Stimulated activated CD8-positive, alpha-beta memory T cell treated with anti-CD3 and anti-CD28 coated beads, Interleukin-15, amount 100 ng/mL, for 4 hours (primary cell): ENCODE measurements at places on chromosomes 16 and 17.

- DNase-seq, result no peak
Measured at GRCh38 chr16:68270353-68270752, 6.0 kb downstream of the SLC7A6 start.

DNA sequence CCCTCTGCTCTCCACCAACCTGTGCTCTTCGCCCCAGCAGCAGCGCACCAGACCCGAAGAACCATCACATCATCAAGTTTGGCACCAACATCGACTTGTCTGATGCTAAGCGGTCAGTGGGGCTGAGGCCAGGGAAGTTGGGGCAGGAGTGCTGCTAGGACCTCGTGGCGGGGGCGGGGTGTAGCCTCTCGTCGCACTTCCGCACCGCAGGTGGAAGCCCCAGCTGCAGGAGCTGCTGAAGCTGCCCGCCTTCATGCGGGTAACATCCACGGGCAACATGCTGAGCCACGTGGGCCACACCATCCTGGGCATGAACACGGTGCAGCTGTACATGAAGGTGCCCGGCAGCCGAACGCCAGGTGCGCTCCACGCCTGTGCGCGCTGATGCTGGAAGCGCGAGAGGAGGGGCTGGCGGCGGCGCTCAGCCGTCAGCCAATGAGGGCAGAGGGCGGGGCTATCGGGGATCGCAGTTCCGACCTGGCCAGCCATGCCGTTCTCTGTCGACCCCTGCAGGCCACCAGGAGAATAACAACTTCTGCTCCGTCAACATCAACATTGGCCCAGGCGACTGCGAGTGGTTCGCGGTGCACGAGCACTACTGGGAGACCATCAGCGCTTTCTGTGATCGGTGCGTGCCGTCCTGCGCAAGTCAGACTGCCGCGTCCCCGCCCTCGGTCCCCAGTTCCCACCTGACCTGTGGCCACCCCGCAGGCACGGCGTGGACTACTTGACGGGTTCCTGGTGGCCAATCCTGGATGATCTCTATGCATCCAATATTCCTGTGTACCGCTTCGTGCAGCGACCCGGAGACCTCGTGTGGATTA lies 3.2 kb upstream of the TMEM88 start:
- peak; percentile 80 for DNase-seq

- no peak for DNase-seq
Measured at GRCh38 chr17:76872874-76873221, 4.6 kb downstream of the MGAT5B start.

- no peak for DNase-seq
Measured at GRCh38 chr16:2822158-2822495, 5.1 kb downstream of the PRSS21 start.

- no peak for DNase-seq
Measured at GRCh38 chr17:43456661-43457361, 27.0 kb upstream of the DHX8 start.

DNA sequence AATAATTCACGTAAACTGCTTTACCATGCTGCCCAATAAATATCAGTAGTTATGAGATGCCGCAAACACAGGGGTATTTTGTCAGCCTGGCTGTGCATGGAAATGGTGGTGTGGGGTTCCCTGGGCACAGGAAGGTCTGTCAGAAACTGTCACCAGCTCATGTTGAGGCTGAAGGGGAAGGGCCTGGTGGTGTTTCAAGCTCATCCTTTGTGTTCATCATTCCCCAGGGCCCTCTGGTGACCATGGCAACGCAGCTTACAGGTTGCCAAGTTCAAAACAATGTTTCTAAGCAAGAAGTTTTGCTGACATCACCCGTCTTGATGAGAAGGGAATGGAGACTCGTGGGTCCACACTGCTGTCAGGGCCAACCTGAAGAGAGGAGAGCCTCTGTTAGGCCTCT lies 348.9 kb upstream of the C16orf82 start:
- DNase-seq, result no peak

- no peak for DNase-seq
Measured at GRCh38 chr17:13302419-13302818, 284.6 kb upstream of the ELAC2 start.

GRCh38 chr16:24054741-24055491 lies 201.2 kb upstream of the CACNG3 start:
- no peak for DNase-seq

GRCh38 chr16:26645614-26646013 lies 421.1 kb upstream of the C16orf82 start:
- DNase-seq, result no peak

DNA sequence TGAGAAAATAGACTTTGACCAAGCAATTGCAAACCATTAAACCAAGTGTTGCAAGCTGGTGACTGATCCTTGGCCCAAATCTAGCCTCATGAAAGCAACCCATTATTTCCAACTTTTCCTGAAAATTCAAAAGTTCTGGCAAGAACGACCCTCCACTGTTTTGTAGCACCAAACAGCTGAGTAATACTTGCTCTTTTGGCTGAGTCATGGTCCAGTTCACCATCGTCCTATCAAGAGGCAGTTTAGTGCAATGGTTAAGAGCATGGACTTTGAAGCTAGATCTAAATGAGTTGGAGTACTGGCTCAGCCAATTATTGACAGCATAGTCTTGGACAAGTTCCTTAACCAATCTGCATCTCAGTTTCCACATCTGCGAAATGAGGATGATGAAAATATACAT lies 31.3 kb downstream of the SCNN1G start:
- no peak for DNase-seq

DNA sequence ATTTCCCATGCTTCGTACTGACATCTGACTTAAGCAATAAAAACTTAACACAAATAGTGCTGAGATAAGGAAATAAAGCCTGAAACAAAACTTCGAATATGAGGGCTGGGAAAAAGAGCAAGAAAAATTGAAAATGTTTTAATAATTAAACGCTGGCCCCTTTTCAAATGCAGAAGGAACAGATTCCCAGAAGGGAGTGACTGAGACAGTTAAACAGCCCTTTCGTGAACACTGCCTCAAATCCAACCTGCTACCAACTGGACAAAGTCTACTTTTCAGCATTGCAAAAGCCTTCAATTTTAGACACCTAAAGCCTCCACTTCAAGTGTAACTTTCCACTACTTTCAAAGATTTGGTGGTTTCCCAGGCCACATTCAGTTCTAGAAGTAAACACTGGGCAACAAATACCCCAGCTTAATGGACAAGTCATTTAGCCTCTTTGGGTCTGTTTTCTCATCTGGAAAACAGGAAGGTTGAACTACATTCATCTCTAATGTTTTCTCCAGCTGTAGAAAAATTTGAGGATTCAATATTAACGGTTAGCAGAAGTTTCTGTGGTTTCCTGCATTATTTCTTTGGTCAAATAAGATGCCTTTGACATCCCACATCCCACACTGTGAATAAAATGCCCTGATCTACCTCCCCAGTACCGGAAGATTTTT lies 11.8 kb downstream of the RFFL start:
- DNase-seq, result no peak

- DNase-seq, result no peak
Measured at GRCh38 chr16:68434624-68435210, 13.6 kb downstream of the SMPD3 start.

DNA sequence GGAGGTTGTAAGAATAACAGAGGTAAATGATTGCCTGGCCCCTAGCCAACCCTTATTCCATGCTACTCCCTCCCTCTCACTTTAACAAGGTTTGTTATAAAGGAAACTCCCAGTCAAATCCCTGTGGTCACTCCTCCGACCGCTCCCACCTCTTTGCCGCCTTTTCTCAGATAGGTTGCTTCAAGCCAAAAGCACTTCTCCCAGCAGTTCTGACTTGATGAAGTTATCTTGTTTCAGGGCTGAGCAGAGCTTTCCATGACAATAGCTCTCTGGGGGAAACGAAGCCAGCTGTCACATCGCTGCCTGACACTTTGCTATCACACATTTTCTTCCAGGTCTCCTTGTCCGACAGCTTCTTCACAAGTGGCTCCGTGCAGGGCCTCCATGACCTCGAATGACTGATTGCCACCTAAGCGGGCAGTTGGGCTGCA lies 278.6 kb downstream of the HAPSTR1 start:
- no peak for DNase-seq

GRCh38 chr16:66751303-66751991 lies at the start of gene DYNC1LI2:
TSS of gene DYNC1LI2 (minus strand) at chr16:66751609. CDS start at chr16:66751591, 18 bp downstream.
- DNase-seq, result peak; percentile 65

DNA sequence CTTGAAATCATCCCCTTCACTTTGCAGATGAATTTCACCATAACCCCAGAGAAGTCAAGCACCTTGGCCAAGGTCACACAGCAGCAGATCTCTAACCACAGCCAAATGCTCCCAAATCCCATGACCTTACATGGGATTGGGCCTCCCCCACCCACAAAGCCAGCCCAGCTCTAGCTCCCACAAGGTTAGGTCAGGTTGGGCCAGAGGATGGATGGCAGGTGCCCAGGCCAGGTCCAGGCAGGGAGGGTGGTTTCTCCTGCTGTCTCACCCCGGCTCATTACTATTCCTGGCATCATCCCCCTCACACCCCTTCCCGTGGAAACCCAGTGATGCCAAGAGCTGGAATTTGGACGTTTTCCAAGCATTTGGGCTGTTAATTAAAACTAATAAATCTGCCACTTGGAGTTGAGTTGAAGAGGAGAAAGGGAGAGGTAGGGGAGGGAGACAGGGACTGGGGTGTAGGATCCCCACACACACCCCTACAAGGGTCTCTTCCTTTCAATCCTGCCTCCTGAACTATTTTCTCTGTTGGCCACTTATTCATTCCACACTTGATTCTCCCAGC lies 181.6 kb downstream of the TMEM132E start:
- DNase-seq, result no peak

- DNase-seq, result no peak
Measured at GRCh38 chr17:43841282-43841681, 5.7 kb upstream of the CD300LG start.

- no peak for DNase-seq
Measured at GRCh38 chr16:9012330-9012729, 48.6 kb upstream of the USP7 start.

GRCh38 chr17:34095106-34095505 lies 160.0 kb upstream of the CCL2 start:
- no peak for DNase-seq

- DNase-seq, result no peak
Measured at GRCh38 chr16:89599451-89599858, 14.0 kb upstream of the DPEP1 start.

DNA sequence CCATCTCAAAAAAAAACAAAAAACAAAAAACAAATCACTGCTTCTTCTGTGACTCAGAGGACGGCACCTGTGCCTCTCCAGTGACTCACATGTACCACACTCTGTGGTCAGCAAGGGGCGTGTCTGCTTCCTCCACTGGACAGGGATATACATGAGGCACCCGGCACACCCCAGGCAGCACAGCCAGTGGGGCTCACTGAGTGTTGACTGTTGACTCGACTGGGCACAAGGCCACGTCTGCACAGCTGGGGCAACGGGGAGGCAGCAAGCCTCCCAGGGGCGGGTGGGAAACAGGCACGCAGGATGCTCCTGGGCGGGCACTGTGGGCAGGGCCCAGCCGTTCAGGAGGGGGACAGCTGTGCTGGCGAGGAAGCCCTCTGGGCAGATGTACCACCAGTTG lies 64.1 kb downstream of the TIMM22 start:
- DNase-seq, result no peak

- no peak for DNase-seq
Measured at GRCh38 chr16:75491876-75492275, 3.4 kb downstream of the CHST6 start.

DNA sequence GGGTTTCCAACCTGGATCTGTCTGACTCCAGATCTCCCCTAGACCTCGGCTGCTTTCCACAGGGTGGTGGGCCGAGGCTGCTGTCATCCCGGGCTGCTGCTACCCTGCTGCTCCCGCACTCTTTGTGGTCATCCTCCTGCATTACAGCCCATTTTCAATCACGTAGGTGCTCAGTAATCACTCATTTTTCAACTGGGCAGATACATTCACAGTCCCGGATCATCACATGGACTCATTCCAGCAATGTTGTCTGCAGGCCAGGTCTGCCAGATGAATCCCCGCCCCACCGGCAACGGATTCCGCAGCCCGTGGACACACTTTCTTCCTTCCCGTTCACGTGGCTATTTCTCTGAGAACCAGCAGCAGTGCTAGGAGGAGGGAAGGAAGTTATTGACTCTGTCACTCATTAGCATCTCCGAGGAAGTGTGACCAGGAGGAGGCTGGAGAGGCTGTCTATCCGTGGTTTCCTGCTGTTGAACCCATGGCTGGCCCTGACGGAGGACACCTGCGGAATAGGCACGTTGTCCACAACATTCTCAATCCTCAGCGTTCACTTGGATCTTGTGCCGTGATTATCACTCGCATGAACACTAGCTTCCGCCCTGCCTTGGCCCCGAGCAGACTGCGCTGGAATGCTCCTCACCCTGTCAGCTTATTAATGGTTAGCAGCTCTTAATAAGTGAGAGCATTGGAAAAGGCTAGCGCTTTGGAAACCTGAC lies 14.7 kb upstream of the ZCCHC14 start:
- DNase-seq, result no peak

DNA sequence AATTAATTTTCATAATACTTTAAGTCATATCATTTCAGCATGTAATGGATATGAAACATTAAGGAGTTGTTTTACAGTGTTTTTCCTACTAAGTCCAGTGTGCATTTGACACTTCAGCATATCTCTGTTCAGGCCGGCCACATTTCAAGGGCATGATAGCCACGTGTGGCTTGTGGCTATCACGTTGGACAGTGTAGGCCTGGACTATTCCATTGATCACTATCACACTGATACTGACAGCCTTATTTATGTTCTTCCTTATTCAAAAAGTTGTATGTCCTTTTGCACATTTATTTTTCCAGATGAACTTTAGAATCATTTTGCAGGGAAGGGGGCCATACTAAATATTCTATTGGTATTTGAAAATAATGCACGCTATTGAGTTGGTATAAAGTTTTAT lies 39.0 kb downstream of the AKAP1 start:
- no peak for DNase-seq

- DNase-seq, result no peak
Measured at GRCh38 chr17:48215583-48216139, 108.1 kb downstream of the SNX11 start.

DNA sequence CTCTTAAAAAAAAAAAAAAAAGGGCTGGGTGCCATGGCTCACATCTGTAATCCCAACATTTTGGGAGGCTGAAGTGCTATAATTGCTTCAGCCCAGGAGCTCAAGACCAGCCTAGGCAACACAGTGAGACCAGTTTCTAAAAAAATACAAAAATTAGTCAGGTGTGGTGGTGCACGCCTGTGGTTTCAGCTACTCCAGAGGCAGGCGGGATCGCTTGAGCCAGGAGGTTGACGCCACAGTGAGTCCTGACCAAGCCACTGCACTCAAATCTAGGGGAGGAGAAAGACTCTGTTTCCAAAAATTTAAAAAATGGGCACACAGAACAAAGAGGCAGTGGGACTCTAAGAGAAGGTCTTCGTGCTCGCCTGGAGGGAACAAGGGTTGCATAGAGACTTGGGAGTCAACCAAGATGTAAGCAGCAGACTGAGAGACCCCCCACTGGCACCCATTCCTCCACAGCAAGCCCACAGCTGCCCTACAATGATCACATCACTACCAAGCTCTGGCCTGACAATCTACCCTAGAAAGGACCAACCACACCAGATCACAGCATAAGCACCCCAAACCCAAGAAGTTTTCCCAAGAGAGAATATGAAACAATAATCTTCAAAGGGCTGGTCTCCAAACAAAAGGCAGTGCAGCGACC lies 121.6 kb downstream of the ANKRD11 start:
- DNase-seq, result no peak
